ENCODE measurements at places on chromosomes 5 and 9.

DNA sequence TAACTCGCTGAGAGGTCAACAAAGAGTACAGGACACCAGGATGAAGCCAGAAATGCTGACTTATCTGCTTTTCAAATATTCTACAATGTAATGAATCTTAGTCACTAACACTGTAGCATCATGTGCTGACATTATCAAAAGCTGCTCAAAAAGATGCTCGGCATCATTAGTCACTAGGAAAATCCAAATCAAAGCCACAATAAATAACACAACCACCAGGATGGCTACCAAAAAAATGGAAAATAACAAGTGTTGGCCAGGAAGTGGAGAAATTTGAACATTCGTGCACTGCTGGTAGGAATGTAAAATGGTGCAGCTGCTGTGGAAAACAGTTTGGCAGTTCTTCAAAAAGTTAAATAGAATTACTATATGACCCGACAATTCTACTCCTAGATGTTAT, 269.1 kb downstream of the GLIS3 start:
- DNase-seq: no peak

DNA sequence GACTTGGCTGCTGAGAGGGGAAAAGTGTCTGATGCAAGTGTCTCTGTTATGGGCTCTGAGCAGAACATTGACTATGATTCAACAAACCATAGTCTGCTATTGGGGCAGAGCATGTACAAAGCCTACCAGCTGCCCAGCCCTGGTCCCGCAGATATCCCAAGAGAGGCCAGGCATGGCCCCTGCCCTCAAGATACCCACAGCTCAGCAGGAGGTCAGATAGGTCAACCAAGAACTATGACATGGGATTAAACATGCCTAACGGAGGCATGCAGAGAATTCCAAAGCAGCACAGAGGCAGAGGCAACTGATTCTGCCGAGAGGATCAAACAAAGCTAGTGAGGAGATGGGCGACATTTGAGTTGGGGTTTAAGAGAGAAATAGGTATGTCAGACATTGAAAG, 39.9 kb upstream of the CPLX2 start:
- no peak for DNase-seq

GRCh38 chr5:155434267-155434666, 420.7 kb downstream of the KIF4B start:
- DNase-seq: no peak

DNA sequence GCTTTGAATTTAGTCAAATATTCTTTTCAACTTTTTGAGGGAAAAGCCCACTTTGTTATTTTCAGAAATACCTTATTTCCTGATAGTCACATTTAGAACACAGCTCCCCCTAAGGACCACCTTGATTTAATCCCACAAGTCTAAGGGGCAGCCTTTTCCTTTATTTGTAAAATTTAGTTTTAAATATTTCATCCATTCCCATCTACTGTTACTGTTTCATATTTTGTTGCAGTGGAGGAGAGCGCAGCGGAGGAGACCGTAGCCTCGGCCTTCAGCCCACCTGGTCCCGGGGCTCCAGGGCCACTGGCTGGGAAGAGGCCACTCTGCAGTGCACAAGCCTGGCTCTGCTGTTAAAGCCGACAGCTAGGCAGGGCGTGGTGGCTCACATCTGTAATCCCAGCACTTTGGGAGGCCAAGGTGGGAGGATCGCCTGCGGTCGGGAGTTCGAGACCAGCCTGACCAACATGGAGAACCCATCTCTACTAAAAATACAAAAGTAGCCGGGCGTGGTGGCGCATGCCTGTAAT, 19.6 kb downstream of the LPCAT1 start:
- no peak for DNase-seq

DNA sequence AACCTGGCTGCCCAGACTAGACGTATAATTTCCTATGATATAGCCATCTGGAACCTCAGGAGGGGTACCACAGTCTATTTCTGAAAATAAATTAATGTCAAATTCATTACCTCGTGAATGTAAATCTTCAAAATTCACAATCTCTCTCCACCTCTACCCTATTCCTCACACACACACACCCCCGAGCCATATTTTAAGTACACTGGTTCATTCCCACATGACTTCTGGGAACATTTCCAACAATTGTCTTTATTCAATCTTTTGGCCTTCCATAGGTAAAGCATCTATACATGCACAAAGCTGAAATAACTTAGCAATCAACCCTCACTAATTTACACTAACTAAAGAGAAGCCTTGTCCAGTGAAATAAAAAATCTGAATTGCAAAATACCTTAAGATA, 32.7 kb downstream of the SUSD1 start:
- DNase-seq: no peak

DNA sequence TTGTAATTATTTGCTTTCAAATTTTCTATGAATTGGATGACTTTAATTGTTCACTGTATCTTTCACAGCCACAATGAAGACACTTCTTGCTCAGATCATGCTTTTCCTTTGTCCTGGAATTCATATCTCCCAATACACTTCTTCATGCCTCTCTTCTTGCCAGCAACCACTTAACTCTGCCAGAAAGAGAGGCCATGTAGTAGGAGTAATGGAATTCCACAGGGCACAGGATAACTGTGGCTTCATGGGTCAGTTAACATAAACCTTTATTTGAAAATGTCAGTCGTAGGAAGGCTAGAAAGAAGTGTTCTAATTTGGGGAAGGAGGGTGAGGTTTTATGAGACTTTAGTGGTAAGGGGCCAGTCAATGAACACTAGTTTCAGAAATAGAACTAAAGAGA, 190.3 kb downstream of the TMEM167A start:
- no peak for DNase-seq

- no peak for DNase-seq
Observed at GRCh38 chr5:126918615-126918957, 111.8 kb downstream of the MARCHF3 start.

All from uterus (tissue), 4 donors.